ENCODE measurements at places on chromosomes 6 and 20.

GRCh38 chr20:38935967-38936407 is 9.8 kb downstream of the FAM83D start:
- no peak for DNase-seq

DNA sequence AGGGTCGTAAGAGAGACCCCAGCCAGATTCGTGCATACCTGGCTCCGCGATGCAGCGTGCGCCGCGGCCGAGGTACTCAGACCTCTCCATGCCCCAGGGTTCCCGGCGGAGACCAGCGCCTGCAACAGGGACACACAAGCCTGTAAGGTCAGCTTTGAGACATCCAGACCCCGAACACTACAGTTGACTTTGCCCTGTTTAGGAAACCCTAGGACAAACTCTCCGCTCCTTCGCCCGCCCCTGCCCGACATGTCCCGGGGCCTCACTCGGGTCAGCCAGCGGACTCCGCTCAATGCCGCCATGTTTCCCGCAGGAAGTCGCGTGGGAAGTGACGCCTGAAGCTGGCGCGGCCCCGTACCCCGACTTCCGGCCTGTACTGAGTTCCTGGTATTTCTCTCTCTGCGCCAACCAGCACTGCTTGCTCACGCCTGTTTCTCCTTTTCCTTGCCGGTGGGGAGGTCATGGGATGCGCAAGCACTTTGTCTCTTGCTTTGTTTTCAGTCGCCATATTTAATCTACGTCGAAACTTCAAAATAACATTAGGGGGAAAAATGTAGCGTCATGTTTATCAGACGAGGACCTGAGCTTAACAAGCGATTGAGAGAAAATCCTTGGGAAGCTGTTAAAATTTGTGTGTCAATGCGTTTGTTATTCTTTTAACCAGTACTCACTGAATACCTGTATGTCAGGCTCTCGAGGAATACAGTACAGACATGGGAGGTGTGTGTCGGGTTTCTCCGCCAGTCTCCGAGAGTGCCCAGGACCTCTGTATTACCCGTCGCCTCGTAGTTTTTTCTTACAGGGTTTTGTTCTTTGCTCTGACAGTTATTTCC is at the start of gene IDH3B:
Gene IDH3B, minus strand, starts transcription at position 330 of the 833 bp plus-strand sequence. Its CDS starts 28 bp downstream, at position 302.
- DNase-seq, result peak; percentile 71

GRCh38 chr6:155106456-155107115 is 111.5 kb downstream of the TIAM2 start:
- no peak for DNase-seq

GRCh38 chr6:88165087-88165843 is 882 bp downstream of the CNR1 start:
- DNase-seq, result no peak

DNA sequence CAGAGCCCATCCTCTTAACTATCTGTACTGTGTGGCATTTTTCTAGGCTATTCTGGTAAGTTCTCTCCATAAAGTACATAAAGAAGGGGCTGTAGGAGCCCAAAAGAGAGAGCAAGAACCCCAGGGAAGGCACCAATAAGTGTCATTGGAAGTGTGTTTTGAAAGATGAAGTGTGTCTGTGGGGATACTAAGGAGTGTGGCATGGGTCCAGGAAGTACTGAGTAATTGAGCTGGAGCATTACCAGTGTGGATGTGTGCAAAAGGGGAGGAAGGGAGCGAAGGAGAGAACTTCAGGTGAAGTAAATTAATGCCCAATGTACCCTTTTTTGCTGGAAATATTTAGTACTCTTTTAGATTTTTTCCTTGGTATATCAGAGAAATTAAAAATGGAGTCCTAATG is 63.9 kb downstream of the KCNS1 start:
- DNase-seq, result no peak

- no peak for DNase-seq
These were observed 20.0 kb downstream of the PREX1 start for GRCh38 chr20:48807586-48808381.

- no peak for DNase-seq
These were observed 147.4 kb upstream of the SCGN start for GRCh38 chr6:25504661-25505060.

- no peak for DNase-seq
These were observed 280.4 kb downstream of the PTPRK start for GRCh38 chr6:128240024-128240428.

DNA sequence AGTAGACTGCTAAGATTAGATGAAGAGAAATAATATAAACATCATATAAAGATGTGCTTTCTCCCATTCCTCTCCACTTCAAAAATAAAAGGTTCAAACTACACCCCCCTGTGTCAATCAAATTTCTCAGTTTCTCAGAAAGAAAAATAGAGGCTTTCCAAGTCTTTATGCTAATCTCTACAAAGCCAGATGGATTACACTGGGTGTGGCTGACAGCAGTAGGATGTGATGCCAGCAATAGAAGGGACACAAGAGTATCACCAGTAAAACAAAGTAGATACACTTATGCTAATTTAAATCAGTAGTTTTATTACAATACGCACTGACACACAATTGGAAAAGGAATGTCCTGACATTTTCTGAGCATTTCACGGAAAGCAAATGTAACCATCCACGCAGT is 353.4 kb downstream of the RNGTT start:
- DNase-seq, result no peak

DNA sequence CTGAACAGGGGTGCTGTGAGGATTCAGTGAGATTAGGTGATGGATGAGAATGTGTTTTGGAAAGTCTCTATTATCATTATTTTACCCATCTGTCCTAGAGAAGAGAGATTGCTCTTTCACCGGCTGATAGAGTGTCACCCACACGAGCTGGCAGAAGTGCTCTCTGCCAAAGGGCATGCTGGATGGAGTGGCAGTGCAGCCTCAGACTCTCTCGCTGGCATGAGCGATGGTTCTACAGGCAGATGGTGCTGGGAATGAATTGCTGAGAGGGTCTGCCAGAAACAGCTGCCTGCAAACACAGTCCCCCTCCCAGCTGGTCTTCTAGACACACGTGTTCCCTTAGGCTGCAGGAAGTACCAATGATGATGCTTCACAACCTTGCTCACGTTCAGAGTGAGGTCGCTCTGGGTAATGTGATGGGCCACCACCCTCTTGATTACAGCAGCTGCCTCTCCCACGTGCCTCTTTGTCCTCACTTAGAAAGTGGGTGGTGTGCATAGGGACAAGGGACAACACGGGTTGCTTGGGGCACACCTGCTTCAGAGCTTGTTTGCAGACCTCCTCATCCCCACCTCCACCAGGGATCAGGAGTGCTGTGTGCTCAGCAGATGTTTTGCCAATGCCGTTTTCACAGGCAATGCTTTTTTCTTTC is 84.7 kb downstream of the FOXA2 start:
- DNase-seq, result no peak

- DNase-seq, result peak; percentile 71
These were observed 309.3 kb downstream of the PRL start for GRCh38 chr6:21987501-21987957.

GRCh38 chr6:104941729-104942091 is 15.2 kb upstream of the LIN28B start:
- DNase-seq, result no peak
